ENCODE measurements at places on chromosomes 7 and 10. TPM values are rescaled to one million over a fixed set of nuclear protein-coding genes. Genes with fewer than 3 reads are reported as not detected.

FBXL13 gene
- 0.34 TPM for total RNA-seq

KIN gene
- 17.5 TPM for total RNA-seq

OR2A42 gene
- total RNA-seq = not detected

ABLIM1 gene
- total RNA-seq = 62.3 TPM

NRBF2 gene
- 22.6 TPM for total RNA-seq

RAB19 gene
- 7.2 TPM for total RNA-seq

Measured in activated CD8-positive, alpha-beta T cell treated with anti-CD3 and anti-CD28 coated beads, Interleukin-2, amount 10 ng/mL, durations not matched to agents 7 days and 5 days (primary cell).